Naive thymus-derived CD4-positive, alpha-beta T cell (primary cell): ENCODE measurements at places on chromosomes 13 and 19.
A peak's percentile ranks its signal among the peaks of the same experiment; 100 is the strongest.

GRCh38 chr19:45037393-45038169 is 1.3 kb upstream of the CLASRP start:
- DNase-seq: peak; percentile 25

DNA sequence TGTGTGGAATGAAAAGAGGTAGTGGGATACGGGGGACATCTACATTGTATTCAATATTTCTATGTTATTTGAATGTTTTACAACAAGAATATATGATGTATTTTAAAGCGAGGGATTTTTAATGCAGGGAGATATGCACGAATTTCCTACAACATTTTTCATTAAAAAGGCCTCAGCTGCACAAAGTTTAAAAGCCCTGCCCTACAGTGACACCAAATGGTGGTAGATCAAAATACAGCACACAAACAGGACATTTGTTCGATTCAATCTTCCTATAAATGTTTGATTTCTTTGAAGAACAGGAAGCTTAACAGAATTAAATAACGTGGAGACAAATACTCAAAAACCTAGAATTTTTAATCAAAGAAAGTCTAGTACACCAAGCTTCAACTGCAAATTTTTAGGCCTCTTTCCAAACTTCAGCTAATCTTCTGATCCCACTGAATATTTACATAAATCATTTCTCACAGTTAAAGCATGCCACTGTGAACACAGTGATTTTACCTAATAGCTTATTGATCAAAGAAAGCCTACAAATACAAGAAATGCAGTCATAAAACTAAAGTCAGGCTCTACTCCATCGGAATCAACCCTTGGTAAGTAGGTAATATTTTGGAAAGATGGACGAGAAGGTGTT is 257.2 kb downstream of the DIAPH3 start:
- DNase-seq: no peak

GRCh38 chr13:23743278-23744076 is 145.7 kb downstream of the MIPEP start:
- peak; percentile 57 for DNase-seq

DNA sequence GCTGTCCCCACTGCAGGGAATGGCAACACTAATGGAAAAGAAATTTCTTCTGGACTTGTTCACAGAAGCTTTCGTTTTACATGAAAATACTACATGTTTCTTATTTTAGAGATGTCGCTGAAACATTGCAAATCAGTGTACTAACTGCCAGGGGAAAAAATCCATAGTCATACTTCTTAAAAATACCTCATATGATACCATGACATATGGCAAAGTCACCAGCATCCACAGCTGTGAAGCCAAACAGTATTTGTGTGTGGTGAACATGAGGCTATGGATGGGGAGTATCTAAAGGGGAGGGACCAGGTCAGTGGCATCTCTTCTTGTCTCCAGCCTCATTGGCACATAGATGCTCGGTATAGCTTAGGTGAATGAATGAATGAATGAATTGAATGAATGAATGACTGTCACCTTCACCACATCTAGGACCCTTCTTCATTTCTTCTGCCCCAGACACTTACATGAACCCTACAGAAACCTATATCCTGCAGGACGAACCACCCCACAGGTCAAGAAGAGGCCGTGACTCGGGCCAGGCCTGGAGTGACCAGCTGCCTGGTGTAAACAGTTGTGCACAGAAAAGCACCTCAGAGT is 14.6 kb upstream of the CD33 start:
- DNase-seq: no peak

DNA sequence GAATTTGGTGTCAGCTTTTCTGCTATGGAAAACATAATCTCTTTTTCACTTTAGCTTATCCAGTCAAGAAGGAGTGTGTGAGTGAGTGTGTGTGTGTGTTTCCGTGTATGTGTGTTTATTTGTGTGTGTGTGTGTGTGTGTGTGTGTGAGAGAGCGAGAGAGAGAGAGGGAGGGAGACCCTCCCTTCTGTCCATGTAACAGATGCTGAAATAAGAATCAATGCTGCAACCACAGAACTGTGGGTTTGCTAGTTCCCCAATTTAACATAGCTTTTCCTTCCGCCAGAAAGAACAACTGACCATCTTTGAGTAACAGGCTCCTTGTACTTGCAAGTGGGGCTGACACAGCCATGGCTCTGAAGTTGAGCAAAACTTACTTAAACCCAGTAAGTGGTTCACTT is 5.2 kb downstream of the LCP1 start:
- no peak for DNase-seq
